ENCODE measurements at places on chromosomes 11 and 22. TPM values are rescaled to one million over a fixed set of nuclear protein-coding genes. Genes with fewer than 3 reads are reported as not detected.

The UPK3A gene
- not detected for total RNA-seq

The SMC1B gene
- total RNA-seq, result 0.05 TPM

The POU2F3 gene
- total RNA-seq, result not detected

The NCR3LG1 gene
- 3.6 TPM for total RNA-seq

The HIC2 gene
- total RNA-seq, result 2.9 TPM

The MRGPRX3 gene
- total RNA-seq, result 0.14 TPM

The MMP3 gene
- 0.47 TPM for total RNA-seq

The UBASH3B gene
- 34.4 TPM for total RNA-seq

The KRTAP5-11 gene
- total RNA-seq, result not detected

The SMIM35 gene
- total RNA-seq, result not detected

The GVQW3 gene
- 0.94 TPM for total RNA-seq

The CENPM gene
- 33.0 TPM for total RNA-seq

The TESMIN gene
- 6.2 TPM for total RNA-seq

The RASSF10 gene
- total RNA-seq, result 0.75 TPM

The CSF2RB gene
- not detected for total RNA-seq

The MMP8 gene
- not detected for total RNA-seq

The OR51E1 gene
- not detected for total RNA-seq

The SPDYC gene
- total RNA-seq, result not detected

The TMEM121B gene
- 0.16 TPM for total RNA-seq

The CCDC117 gene
- total RNA-seq, result 10.7 TPM

The CALCA gene
- not detected for total RNA-seq

The CECR2 gene
- 0.06 TPM for total RNA-seq

The MICAL2 gene
- total RNA-seq, result 169 TPM

The DDI1 gene
- total RNA-seq, result not detected

The MEI1 gene
- total RNA-seq, result not detected

The SLC22A12 gene
- not detected for total RNA-seq

The APOL1 gene
- 14.7 TPM for total RNA-seq

The TMEM135 gene
- 18.5 TPM for total RNA-seq

The PLEKHB1 gene
- total RNA-seq, result 1.5 TPM

The CD3D gene
- not detected for total RNA-seq

The TRPC6 gene
- total RNA-seq, result 0.77 TPM

The OR5D13 gene
- total RNA-seq, result not detected

The SAAL1 gene
- total RNA-seq, result 36.1 TPM

The TPBGL gene
- 0.18 TPM for total RNA-seq

The PRDM11 gene
- total RNA-seq, result 7.1 TPM

The NXPE4 gene
- not detected for total RNA-seq

The USP35 gene
- 6.9 TPM for total RNA-seq

The RAPSN gene
- total RNA-seq, result 0.32 TPM

The SYT7 gene
- total RNA-seq, result 1.0 TPM

The OLFML1 gene
- total RNA-seq, result not detected

The SMCO4 gene
- 26.9 TPM for total RNA-seq

The GPHA2 gene
- not detected for total RNA-seq

The ANGPTL5 gene
- 0.16 TPM for total RNA-seq

The C22orf42 gene
- not detected for total RNA-seq

The C11orf52 gene
- total RNA-seq, result 0.33 TPM

The PRR5L gene
- 15.6 TPM for total RNA-seq

The LRRC10B gene
- total RNA-seq, result 0.07 TPM

All from A549 treated with dexamethasone at 1 μM for 4 hours (cell line).